ENCODE measurements at places on chromosomes 5 and 9.

GRCh38 chr5:94181895-94182294, 436.5 kb downstream of the KIAA0825 start:
- DNase-seq: no peak

DNA sequence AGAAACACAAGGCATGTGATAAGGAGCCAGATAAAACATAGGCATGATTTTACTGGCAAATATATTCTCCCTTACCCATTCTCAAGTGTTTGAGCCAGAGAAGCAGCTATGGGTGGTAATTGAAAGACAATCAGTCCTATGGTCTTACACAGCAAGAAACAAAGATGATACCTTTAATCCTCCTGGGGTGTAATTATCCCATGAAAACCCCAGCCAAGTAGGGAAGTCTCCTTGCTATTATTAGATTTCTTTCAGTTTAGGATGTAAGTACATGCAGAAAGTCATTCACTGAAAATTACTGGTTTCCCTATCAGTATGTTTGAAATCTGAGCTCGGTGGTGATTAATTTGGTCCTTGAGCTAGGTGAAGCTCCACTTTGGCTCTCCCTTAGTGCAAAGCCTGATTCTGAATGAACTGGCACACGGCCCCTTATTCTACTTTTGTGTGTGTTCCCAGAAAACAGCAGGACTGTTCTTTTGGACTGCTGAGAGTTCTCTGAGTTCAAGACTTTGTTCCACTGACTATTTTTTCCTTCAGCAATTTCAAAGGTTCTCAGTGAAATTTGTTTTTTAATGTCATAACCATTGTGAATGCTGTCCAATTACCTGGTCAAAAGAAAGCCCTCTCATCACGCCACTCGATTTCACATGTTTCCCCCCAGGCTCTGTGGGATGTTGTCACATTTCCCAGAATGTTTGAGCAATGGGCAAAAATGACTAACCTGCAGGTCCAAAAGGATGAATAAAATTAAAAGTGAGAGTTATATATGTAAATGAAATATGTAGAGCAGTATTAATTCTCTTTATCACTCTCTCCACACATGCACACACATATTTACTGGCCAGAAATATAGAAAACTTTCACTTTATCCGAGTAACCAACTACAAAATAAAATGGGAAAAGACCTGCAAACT, 343.0 kb downstream of the RAB3C start:
- no peak for DNase-seq

- no peak for DNase-seq
These were observed 217.9 kb downstream of the SPATA31D1 start for GRCh38 chr9:82206490-82206889.

DNA sequence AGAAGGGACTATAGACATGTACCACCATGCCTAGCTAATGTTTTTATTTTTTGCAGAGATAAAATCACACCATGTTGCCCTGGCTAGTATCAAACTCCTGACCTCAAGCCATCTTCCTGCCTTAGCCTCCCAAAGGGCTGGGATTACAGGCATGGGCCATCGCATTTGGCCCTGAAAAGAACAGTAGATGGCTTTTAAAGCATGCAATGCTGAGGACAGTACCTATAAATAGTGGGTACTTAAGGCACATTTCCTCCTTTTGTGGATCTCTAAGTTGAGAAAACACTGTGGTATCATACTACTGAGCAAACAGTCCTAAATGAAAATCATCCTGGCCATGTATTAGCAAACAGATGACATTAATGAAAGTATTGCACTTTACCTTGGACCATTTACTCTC, 119.4 kb downstream of the TTC39B start:
- DNase-seq: no peak

- DNase-seq: no peak
These were observed 70.6 kb downstream of the HMHB1 start for GRCh38 chr5:143882520-143882919.

- DNase-seq: no peak
These were observed 67.3 kb upstream of the GRAMD2B start for GRCh38 chr5:126355940-126356339.

DNA sequence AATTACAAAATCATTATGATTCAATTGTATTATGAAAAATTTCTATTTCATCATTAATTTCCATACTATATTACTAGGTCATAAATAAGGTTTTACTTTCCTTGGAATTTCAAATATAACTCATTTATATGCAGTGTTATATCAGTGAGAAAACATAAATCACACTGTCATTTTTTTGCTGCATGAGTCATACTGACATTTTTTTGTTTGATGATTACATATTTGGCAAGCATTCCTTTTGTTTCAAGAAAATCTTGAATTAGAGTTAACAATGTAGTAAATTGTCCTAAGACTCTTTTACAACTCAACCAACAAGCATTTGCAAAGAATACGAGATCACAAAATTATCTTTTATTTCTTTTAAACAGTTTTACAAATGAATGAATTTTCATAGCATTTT, 298.4 kb upstream of the SEMA6A start:
- no peak for DNase-seq

- no peak for DNase-seq
These were observed 140.2 kb downstream of the ENC1 start for GRCh38 chr5:74500110-74500917.

DNA sequence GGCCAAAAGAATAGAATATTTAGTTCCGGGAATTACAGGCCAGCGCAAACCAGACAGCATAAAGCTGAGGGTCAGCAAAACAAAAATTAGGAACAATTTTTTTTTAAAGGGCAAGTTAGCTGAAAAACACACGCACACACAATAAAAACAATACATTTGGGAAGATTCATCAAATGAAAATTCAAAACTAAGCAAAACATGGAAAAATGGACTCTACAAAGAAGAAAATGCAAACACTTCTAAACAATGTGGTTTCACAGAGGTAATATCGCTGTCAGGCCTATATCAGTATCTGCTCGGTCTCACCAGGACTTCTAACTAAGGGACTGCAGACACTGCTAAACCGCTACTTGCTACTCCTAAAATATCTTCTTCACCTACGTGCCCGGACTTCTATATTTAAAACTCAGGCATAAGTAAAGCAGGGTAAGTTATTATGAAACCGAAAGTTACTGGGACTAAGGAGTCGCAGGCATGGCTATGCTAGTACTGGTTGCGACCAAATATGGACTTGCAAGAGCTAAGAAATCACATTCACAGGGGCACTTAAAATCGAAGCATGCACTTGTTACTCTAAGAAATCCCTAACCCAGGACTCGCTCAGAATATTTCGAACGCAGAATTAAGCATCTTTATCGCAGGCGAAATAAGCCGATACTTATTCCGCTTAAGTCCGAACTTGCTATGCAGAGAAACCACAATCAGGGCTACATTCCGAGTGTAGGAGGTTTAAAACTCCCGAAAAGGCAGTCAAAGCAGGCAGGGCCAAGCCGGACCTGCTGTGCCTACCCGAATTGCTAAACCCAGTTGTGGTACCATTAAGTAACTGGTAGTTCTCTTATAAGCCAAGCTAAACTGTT, 2.3 kb downstream of the ANXA2R start:
- no peak for DNase-seq

DNA sequence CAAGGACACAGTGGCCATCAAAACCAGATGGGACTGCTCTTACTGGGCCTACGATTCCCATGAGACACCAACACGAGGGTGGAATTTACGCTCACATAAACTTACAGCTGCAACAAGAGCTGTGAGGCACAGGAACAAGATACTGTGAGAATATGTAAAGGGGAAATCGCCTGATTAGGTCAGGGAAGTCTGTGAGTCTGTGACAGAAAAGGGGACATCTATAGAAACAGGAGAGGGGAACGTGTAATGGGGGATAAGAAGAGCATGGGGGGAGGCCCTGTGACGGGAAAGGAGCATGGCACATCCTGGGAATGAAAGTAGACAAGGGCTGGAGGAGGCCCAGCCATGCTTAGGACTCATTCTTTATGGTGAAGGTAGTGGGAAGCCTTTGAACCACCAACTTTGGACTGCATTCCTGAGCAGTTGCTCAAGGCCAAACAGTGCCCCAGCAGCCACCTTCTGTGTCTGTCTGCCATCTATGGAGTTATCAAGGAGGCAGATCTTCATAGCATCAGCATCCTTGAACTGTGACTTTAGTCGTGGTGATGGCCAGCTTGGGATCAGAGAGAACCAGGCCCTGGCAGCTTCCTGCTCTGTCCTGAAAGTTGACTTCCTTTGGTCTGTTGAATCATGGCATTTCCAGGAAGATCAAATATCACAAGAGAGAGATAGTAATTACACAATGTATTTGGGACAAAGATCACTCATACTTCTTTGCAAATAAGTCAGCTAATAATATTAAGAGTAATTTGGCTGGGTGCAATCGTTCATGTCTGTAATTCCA, 87.9 kb upstream of the FAM169A start:
- no peak for DNase-seq

DNA sequence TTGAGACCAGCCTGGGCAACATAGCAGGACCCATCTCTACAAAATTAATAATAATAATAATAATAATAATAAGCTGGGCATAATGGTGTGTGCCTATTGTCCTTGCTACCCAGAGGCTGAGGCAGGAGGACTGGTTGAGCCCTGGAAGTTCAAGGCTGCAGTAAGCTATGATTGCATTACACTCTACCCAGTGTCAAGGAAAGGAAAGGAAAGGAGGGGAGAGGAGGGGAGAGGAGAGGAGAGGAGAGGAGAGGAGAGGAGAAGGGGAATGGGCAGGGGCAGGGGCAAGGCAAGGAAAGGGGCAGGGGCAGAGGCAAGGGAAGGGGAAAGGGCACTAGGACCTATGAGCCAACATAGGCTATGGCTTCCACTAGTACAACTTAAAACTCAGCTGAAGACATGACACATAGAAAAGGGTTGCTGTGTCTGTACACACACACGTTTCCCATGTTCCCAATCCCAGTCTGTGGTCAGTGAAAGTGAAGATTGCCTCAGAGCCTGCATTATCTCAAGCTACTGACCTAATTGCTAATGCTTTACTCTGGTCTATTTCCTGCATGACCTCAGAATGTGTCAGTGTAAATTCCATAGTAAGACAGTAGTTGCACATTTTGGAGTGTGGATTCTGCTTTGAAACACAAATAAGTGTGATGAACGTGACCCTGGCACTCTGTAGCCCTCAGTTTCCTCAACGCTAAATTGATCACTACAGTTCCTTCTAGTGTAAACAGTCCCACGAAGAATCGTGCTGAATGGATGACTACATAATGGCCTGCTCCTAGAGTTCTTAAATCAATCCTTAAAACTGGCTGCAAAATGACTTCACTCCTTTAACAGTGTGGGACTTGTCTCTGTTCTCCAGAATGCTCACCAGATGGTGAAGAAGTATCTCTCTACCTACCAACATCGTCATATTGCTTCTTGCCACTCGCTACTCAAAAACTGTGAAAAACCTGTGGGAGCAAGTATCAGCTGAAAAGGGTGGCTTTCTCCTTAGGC, 497.0 kb downstream of the RAB3C start:
- DNase-seq: no peak

GRCh38 chr9:38243993-38244392, 148.5 kb upstream of the ALDH1B1 start:
- no peak for DNase-seq

- no peak for DNase-seq
These were observed 7.1 kb upstream of the ORM1 start for GRCh38 chr9:114315723-114316363.

DNA sequence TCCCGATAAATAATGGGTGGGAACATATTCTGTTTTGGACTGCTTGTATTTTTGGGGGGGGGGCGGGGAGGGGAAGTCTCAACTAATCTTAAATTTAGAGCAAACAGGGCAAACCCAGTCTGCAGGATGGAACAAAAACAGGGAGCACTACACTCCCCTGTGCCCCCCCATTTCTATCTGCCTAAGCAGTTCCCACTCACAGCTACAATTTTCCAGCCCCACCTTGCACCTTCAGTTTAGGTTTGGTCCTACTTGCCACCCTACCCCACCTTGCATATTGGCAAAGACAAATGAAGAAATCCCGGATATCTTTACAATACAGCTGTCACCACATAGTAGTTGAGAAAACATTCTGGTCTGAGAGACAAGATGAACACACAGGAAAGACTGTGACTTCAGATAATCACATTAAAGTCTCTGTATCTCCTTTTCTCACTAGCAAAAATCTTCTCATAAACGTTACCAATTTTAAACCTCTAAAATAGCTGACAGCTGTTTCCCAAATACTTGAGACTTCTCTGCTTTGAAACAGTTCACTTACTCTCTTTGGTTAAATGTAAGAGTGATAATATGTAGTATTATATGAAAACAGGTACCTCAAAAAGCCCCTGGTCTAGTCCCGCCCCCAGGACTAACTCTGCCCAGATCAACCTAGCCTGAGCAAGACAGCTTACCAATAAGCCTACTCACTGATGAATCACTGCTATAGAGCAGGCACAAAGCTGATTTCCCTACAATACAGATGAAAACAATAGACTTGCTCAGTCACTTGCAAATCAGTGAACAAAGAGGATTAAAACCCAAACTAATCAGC, 5.2 kb upstream of the RAPGEF6 start:
- DNase-seq: no peak

- DNase-seq: no peak
These were observed 1.0 kb downstream of the KLF4 start for GRCh38 chr9:107488375-107489143.

DNA sequence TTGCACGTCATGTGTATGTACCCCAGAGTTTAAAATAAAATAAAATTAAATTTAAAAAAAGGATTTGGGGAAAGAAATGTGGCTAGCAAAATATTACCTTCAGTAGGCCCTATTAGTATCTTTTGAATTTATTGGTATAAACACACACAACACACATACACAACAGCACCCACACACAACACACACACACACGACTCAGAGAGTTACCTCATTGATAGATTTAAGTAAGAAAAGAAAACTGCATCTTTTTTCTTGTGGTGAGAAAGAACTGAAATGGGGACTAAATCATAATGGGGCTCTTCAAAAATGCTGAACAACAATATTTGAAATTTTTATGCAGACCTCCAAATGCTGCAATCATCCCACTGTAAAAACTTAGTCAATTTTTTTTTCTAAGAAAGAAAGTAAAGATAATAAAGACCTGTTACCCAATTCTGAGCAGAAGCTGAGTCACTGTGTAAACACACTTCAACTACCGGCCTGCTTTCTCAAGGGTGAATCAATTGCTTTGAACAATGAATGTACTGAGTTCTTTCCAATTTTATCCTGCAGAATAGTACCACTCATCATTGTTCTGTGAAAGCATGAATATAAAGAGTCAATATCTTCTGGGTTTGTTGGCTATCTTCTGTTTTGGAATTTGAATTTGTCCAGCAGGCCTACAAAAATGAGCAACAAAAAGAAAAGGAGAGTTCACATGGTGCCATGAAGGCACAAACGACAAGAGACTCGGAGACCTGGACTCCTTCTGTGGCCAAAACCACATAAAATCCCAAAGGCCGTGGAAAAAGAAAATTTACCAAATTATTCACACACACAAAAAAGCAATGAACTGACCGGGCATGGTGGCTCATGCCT, 57.9 kb upstream of the CCNG1 start:
- no peak for DNase-seq

DNA sequence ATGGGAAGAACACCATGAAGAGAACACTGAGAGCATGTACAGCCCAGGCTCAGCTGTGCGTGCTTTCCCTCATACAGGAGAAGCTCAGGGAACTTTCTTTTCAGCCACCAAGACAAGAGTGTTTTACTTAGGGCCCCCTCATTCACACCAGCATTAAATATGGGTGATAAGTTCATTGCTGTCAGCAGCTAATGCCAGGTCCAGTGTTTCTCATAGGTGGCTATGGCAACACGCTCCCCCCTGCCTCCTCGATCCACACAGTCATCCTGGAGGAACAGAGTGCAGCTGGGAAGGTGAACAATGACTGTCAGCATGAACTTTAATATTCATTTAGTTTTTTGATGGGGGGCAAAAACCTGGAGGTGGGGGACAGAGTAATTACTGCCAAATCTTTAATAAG, 54.4 kb downstream of the TEX10 start:
- no peak for DNase-seq

- no peak for DNase-seq
These were observed 103.7 kb downstream of the PAM start for GRCh38 chr5:102858808-102859207.

Data from stimulated activated CD8-positive, alpha-beta memory T cell treated with anti-CD3 and anti-CD28 coated beads, Interleukin-7, amount 100 ng/mL, for 1 hour (primary cell).